ENCODE measurements at places on chromosomes 7 and 10. TPM values are rescaled to one million over a fixed set of nuclear protein-coding genes. Genes with fewer than 3 reads are reported as not detected.

The ADAM12 gene
- 0.26 TPM for total RNA-seq

GRCh38 chr10:13859979-13860654 is 273.4 kb downstream of the PRPF18 start:
- DNase-seq: no peak

- DNase-seq: no peak
These were observed 67.3 kb downstream of the DIP2C start for GRCh38 chr10:621981-622740.

DNA sequence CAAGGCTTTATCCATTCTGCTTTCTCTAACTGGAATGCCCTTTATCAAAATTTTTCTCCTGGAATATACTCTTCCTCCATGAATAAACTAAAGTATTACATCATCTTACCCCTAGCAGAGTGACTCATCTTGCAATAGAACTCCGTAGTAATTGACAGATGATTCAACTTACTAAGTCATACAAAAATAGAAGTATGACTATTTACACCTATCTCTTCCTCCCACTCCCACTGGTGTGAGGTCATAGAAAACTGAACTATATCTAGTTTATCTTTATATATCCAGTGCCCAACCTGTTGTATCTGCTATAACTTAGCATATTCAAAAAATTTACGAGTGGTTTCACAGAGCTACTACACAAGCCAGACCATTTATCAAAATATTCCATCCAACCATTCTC is 26.1 kb downstream of the ABCB1 start:
- no peak for DNase-seq

DNA sequence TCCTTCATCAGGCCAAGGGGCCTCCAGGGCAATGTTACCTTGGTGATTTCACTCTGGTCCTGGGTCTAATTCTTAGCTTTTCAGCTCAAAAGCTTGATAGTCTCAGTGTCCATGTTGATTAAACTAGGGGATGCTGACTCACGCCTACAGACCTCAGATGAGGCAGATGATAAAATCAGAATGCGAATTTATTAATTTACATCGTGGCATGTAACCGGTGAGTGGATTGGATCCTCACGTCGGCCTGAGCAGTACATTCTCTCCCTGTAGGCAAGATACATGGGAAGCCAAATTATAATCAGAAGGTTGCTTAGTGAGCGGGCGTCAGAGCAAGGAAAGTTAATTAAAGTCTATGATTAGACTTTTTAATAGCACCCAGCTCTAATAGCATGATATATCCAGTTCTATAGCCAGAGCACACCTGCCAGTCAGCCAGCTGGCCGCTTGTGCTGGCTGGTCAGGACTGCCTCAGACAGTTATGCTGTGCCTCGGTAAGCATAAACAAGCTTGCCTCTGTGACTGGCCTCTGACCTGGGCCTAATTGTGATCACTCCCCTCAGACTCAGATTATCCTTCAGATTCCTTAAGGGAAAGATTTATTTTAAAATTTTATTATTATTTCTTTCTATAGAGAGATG is 20.2 kb upstream of the CPA5 start:
- no peak for DNase-seq

The GRID1 gene
- total RNA-seq: 4.9 TPM

DNA sequence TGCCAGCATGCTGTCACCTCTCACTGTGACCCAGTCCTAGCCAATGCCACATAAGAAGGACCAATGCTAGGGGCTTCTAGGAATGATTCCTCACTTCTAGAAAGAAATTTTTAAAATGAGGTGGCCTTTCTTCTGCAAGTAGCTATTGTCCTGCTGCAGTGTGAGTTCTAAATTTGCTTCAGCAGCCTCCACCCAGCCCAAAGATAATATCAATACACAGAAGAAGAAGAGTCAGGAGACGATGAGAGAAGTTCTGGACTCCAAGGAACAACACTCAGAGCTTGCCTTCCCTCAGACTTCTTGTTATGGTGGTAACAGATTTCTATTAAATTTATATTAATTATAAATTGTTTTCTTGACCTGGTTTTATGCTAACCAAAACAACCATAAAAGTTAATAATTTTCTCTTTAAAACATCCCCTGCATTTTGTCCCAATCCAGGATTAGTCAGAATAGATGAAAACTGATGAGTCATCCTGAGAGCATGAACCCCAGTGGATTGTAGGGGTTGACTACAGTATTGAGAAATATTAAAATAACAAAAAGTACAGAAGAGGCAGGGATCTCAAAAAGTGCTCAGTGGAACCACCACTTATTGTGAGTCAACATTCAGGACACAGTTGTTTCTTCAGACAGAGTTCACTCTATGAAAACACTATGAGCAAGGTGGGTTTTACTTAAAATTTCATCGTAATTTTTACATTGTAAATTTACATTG is 29.6 kb upstream of the AKR1C2 start:
- no peak for DNase-seq

- no peak for DNase-seq
These were observed 341.5 kb upstream of the AOAH start for GRCh38 chr7:37065779-37066271.
